ENCODE measurements at places on chromosomes 11 and 22. TPM values are rescaled to one million over a fixed set of nuclear protein-coding genes. Genes with fewer than 3 reads are reported as not detected.
A peak's percentile ranks its signal among the peaks of the same experiment; 100 is the strongest.

DNA sequence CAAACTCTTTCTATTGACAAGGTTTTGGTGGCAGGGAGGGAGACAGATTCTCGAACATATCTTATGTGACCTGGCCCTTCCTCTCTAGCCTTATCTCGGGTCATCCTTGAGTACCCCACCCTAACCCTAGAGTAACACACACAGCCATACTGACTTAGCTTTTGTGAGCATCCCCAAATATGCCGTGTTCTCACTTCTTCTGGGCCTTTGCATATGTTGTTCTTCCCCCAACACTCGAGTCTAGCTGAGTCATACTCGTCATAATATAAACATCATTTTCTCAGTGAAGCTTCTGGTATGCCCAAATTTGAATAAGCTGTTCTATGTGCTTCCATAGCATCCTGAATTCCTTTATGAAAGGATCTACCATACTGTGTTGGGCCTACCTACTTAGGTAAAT is 8.0 kb downstream of the TTC17 start:
- no peak for DNase-seq

DNA sequence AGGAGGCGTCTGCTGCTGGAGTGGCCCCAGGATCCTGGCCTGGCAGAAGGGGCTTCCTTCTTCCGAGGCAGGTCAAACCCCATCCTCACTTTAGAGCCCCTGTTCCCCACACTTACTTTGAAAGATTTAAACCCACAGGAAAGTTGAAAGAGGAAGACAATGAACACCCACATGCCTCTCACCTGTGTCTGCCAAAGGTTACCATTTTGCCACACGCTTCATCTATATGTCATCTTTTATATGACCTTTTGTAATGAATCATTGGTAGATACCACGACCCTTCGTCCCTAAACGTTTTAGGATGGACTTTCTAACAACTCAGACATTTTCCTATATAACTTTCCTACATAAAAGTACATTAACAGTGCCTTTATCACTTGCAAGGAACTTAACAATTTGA is 39.8 kb upstream of the BID start:
- DNase-seq = no peak

DNA sequence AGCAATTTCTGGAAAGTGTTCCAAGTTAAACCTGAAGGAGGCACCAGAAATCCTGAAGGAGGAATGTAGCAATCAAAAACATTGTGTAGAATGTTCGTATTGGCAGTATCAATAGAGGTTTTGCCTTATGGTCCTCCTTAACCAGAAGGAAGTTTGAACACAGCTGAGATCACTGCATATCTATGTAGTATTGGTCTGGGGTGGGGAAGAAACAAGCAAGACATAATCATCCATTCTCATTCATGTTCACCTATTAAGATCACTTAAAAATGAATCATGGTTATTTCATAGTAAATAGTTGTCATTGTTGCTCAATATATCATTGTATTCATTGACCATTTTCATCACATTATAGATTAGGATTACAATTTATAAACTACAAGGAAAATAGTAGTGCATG is 160.5 kb downstream of the DDX10 start:
- no peak for DNase-seq

DNA sequence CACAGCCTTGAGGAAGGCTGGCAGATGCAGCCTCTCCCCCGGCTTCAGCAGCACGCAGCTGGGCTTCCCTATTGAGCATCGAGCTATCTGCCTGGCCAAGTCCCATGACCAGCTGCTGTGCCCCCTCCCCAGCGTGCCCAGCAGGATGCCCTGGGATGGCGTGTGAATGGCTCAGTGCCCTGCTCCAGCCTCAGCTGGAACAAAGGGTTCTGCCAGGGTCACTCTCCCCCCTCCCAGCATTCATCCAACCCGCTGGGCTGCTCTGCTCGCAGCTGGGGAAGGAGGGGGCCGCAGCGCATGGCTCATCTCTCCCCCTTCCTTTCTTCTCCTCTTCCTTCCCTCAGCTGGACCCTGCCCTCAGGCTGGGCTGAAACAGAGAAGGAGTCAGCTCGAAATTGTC is 14.5 kb downstream of the LRP4 start:
- DNase-seq = peak; percentile 39

DNA sequence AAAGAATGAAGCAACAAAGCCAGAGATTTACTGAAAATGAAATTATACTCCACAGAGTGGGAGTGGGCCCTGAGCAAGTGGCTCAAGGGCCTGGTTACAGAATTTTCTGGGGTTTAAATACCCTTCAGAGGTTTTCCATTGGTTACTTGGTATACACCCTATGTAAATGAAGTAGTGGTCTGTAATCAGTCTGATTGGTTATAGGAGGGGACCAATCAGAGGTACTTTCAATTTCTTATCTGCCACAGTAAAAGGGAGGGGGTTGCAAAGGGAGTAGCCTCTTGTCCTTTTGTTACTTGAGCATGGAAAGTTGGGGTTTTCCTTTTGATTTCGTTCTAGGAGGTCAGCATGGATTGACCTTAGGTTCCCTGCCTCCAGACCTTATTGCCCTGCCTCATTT is 63.5 kb downstream of the ATM start:
- no peak for DNase-seq

The ISX gene
- not detected for total RNA-seq

The OR51S1 gene
- total RNA-seq = not detected

All from myocyte (in vitro differentiated cells).